ENCODE measurements at places on chromosomes 5 and 9.

DNA sequence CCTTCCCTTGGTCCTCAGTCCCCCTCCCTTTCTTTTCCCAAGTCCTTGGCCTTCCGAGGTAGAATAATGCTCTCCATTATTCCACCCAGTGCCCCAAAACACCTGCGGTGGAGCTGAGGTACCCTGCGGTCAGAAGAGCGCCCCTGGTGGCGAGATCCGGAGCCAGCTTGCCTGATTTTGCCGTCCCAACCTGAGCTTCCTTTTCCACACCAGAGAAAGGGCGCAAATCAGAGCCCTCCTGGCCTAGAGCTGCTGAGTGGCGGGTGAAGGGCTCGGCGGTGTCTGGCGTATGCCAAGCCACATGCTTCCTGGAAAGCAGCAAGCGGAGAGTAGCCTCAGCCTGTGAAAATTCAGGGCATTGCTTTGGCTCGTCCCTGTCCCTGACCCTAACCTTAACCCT, 21.1 kb upstream of the CARTPT start:
- no peak for DNase-seq

DNA sequence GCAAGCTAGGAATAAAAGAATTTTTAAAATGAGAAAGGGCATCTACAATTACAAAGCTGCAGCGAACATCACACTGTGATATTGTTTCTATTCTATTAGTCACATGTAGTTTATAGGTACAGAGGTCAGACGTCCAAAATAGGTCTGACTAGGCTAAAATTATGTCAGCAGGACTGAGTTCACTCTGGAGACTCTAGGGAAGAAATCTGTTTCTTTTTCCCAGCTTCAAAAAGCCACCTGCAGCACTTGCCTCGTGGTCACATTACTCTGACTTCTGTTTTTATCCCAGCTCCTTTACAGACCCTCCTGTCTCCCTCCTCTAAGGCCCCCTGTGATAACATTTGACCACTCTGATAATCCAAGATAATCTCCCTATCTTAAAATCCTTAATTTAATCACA, 5.1 kb upstream of the CKS2 start:
- DNase-seq = no peak

DNA sequence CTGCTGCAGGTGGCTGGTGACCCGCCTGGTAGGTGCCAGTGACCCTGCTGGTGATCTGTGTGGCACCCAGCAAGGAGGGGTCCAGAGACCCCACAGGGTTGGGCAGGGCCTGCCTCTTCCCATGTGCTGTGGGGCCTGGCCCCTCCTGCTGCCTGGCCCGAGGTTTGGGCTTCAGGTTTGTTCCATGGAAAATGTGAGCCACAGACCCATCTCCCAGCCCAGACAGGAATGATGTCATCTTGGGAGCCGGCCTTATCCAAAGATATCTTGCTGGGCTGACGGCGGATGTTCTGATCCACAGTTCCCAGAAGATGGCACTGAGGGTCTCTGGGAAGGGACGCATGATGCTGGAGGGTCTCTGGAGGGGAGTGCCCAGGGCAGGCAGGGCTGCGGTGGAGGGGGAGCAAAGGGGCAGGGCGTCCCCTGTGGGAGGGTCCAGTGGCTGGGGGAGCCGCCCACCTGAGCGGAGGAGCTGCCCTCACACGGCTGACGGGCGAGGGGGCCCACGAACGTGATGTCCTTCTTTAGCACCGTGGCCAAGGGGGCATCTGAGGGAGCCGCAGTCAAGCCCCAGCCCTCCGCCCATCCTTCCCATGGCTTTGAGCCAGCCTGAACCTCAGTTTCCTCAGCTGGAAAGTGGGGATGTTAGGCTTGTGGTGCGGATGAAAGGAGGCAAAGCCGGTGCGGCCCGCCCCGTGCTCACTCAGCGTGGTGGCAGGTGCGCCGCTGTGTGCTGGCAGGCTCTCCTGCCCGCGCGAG, 68.1 kb downstream of the COL5A1 start:
- DNase-seq = no peak

DNA sequence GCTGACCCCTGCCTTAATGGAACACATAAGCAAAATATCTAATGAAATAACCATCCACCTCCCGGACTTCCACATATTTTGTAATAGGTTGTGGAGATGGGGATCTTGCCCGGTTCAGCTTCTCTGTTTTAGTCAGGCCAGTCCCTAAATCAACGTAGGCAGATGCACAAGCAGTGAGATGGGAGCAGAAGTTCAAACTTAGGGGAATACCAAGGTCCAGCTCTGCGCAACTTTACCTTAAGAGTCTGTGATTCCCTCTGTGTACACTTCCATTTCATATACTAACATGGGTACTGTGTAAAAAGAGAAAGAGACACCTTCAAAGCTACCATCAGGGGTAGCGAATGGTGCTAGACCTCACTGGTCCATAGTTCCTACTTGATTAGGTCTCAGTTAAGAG, 110.9 kb downstream of the NTRK2 start:
- no peak for DNase-seq

DNA sequence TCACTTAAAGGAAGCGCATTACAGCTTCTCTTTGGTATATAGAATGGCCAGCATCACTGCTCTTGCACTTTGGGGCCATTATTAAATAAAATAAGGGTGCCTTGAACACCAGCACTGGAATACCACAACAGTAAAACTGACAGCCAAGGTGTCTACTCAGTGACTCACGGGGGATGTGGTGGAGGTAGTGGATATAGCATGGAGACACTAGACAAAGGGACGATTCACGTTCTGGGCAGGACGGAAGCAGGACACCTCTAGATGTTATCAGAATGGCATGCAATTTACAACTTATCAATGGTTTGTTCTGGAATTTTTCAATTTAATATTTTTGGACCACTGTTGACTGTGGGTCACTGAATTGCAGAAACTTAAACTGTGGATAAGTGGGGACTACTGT, 32.9 kb upstream of the PDE8B start:
- DNase-seq = no peak

DNA sequence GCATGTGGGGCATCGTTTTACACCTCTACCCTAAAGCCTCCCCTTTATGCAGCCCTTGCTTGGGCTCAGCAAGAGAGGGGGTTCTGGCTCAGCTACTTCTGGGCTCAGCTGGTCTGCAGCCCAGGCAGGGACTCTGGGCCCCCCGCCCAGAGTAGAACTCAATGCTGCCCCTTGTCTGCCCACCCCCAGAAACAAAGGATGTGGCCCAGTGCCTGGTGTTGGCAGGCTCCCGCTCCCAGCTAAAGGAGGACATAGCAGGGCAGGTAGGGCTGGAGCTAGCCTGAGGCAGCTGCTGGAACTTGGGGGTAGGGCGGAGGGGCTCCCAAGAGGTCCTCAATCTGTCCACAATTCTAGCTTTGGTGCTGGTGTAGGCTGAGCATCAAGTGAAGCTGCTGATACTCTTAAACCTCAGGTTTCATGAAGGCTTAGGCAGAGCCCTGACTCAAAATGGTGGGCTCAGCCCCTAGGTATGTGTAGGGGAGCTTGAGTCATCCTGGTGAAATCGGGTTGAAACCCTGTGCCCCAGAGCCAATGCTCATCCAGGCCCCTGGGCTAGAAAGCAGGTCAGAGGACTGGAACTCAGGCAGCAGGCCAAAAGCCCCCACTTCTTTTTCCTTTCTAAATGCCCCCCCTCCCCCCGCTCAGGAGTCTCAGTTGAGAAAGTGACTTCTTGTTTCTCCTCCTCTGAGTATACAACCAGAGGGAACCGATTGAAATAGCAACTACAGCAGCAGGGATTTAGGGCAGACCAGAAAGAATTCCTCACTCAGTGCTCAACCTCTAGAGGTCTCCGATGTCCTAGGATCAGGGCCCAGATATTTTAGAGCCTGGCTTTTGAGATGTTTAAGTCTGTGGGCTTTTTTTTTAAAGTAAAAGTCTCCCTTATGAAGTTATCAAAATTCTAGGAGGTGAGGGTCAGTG, 11.4 kb downstream of the PSD2 start:
- no peak for DNase-seq

- no peak for DNase-seq
Measured at GRCh38 chr5:120544043-120544442, 79.9 kb downstream of the PRR16 start.

Data from HL-60 (cell line).